ENCODE measurements at places on chromosomes 1 and 21.
A peak's percentile ranks its signal among the peaks of the same experiment; 100 is the strongest.

- no peak for DNase-seq
Observed at GRCh38 chr1:63813829-63814277, 40.0 kb downstream of the ROR1 start.

- DNase-seq: no peak
Observed at GRCh38 chr1:222224156-222224555, 323.7 kb downstream of the HHIPL2 start.

DNA sequence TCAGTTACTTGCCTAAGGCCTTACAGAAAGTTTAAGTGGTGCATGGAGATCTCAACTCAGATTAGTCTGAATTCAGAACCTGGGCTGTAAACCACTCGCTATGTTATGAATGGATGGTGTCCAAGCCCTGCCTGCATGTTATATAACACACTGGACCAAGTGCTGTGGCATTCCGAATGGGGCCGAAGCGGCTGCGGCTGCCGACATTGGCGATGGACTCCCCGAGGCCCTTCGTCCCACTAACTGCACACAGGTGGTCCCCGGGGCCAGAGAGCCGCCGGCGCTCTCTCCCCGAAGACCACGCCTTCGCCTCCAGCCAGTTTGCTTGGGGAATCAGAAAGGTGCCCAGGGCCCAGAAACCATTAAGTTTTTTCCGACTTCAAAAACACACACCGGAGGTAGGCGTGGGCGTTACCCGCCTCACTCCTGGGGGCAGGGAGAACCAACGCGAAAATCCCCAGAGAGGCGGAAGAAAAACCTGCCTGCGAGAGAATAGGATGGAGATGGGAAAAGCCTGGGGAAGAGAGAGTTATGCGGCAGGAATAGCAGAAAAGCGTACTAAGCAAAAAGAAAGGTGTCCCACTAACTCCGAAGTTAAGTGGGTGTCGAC is 579 bp upstream of the TENT5C start:
- no peak for DNase-seq

DNA sequence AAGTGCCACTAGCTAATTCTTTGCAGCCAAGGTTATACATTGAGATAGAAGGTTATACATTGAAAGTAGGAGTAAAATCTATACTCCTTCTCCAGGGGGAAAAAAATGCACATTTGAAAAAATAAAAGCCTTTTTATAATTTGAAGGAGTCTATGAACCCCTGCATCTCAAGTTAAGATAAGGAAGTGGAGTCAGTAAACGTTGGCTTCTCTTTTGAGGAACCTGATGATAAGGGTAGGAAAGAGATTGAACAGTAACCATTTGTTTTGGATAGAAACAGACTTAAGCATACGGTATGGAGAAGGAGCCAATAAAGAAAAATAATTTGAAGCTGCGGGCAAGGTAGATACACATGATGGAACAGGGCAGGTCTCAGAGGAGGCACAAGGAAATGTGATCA is 64.1 kb downstream of the RPAP2 start:
- no peak for DNase-seq

GRCh38 chr1:28457678-28458077 is 48.2 kb upstream of the RCC1 start:
- no peak for DNase-seq

GRCh38 chr21:38311765-38312164 is 55.0 kb downstream of the KCNJ15 start:
- DNase-seq: no peak

GRCh38 chr1:228913626-228914414 is 178.5 kb downstream of the RHOU start:
- DNase-seq: no peak

DNA sequence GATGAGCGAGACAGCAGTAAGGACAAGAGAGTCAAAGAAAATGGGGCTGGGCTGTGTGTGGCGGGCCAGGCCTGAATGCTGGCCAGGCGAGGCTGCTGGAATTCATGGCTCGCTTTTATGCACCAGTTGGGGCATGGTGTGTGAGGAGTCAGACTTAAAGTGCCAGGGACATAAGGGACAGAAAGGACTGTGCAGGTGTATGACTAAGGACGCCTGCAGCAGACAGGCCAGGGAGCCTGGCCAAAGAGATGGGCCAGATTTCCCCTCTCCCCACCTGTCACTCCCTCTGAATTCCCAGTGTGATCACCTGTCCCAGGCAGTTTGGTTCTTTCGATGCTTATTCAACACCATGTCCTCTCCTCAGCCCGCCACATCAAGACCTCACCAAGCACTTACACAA is 16.9 kb upstream of the SMIM12 start:
- no peak for DNase-seq

DNA sequence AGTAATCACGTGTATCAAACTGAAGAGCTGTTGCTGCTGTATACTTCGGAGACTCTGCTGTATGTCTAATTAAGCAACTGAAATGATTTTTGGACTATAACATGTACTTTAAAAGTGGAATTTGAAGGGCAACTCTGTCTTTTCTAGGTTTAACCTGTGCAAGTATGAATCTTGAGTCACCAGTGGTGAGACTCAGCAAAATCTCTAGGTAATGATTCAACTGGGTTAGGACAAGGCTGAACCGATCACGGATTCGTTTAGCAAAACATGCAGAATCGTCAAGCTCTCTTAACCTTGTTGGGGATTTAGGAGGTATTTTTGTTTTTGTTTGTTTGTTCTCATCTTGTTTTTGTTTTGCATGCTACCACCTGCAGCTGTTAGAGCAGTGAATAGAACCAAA is 149.6 kb downstream of the CYYR1 start:
- DNase-seq: no peak

DNA sequence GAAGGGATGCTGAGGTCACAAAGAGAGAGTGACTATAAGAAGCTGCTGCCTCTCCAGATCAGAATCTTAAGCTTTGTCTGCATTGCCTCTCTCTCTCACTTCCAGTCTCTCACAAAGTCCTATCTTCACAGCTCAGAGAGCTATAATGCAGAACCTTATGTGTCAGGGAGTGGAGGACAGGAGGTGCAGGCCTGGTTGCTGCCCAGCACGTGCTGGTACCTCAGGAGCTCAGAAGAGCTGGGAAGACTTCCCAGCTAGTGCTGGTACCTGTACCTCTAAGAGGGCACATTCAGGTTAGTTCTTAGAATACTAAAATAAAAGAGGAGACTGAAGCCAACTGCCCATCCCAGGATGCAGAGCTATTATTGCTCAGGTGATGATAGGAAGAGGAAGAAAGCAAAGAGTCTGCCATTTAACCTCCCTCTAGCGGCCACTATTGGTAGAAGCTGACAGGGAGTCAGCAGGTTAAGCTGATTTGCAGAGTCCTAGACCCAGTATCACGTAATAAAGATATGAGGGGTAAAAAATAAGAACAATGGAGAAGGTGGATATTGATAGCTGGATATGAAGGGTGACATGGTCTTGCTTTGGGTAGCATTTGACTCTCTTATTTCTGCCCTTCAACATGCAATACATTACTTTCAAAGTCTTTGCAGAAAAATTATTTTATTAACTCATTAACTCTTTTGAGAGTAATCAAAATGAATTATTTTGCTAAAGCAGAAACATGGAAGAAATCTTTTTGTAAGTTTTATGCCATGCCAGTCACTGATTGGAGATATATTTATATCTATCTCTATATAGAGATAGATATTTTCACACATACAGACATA is 138.1 kb upstream of the HMCN1 start:
- DNase-seq: no peak

DNA sequence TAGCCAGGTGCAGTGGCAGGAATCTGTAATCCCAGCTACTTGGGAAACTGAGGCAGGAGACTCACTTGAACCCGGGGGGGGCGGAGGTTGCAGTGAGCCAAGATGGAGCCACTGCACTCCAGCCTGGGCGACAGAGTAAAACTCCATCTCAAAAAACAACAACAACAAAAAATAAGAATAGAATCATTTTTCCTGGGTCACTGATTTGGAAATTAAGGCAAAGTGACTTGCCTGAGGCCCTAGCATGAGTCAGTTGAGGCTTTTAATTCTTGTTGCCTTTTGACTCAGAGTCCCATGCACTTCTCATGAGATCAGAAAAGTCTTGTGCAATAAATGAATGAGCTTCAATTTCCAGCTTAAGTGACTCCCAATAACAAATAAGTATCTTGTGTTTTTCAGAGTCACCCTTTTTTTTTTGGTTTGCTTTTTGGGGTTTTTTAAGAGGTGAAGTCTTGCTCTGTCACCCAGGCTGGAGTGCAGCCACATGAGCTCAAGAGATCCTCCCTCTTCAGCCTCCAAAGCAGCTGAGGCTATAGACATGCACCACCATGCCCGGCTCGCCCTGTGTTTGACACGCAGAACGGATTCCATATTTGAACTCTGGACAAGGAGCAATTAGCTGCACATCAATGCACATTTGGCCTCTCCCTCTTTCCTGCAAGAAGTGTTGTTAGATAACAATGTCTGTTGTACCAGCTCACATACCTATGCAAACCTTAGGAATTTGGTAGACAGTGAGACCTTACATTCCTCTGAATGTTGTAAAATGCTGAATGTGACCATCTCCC is 3.4 kb upstream of the PLEKHM2 start:
- peak; percentile 35 for DNase-seq

DNA sequence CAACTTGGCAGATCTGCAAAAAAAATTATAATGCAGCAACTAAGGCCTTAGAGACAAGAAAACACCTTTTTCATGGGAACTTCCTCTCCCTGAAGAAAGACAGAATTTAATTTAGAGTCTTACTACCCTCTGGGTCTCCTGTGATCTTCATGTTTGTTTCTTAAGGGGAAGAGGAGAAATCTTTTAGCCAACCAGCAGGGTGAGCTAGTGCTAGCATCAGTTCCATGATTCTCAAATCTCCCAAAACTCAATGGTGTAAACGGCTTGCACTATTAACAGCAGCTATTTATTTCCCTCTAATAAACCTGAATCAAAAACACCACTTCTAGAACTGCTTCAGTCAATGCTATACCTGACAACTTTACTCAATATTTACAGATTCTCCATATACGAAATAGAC is 3.8 kb downstream of the ZNF644 start:
- DNase-seq: no peak

GRCh38 chr1:207755846-207756693 is 4.2 kb downstream of the CD46 start:
- no peak for DNase-seq

GRCh38 chr1:104341944-104342343 is 592.2 kb downstream of the AMY1C start:
- no peak for DNase-seq

DNA sequence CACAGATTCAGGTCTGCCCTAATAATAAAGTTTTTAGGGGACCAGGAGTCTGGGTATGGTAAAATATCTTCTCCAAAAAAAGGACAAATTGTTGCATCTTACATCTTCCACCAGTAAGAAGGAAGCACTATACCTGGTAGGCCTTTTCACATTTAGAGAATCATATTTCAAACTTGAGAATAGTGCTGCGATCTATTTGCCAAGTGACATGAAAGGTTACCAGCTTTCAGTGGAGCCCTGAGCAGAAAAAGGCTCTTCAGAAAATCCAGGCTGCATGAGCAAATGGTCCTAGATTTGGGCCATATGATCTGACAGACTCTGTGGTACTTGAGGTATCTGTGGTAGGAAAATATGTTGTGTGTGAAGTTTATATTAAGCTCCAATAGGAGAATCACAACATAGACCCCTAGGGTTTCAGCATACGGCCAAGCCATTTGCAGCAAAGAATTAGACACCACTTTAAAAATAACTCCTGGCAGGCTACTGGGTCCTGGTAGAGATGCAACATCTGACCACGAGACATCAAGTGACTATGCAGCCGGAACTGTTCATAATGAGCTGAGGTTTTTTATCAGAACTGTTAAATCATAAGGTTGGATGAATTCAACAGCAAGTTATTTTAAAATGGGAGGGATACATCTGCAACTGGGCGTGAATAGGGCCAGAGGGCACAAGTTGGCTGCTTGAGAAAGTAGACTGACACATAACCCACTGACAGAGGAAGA is 38.6 kb upstream of the CCDC190 start:
- DNase-seq: no peak

DNA sequence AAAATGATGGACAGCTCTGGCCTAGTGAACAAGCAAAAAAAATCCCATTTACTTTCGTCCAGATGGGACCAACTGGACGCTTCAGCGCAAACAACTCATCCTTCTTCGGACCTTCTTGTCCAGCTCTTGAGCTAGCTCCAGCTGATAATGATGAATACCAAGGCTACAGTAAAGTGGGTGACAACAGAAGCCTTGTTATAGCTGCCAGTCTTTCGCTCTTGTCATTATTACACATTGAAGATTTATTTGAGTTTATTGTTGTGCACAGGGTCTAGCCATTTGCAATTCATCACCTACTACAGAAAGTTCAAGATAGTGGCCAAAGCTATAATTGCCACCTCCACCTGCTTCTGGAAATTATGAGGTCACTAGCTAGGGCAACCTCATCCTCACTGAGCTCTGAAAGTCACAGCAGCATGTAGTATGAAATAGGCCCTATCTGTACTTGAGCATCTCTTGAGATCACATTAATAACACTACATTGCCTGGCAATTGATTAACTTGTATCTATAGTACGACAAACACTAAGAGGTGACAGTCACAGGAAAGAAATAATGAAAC is 76.9 kb downstream of the GPATCH2 start:
- no peak for DNase-seq

GRCh38 chr1:110601332-110601731 is 4.8 kb downstream of the KCNA2 start:
- DNase-seq: no peak

GRCh38 chr1:42736152-42736551 is 3.9 kb downstream of the CLDN19 start:
- no peak for DNase-seq

- DNase-seq: no peak
Observed at GRCh38 chr1:105872817-105873216, 1183.7 kb upstream of the PRMT6 start.

DNA sequence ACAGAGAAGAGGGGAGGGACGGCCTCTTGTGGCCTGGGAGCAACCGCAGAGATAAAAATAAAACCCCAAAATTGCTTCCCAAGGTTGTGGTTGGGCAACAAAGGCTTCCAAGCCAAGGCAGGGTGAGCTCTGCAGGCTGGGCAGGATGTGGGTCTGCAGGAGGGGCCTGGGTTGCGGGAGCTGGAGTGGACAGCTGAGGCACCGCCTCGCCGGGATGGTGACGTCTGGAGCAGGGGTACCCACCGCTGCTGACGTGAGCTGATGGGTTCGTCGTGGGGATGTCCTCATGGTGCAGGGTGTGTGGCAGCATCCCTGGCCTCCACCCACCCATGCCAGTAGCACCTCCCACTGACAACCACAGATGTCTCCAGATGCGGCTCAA is 3.7 kb downstream of the AURKAIP1 start:
- no peak for DNase-seq

- DNase-seq: no peak
Observed at GRCh38 chr1:224623743-224624333, 7.7 kb downstream of the CNIH3 start.

GRCh38 chr1:40199126-40199525 is 37.9 kb downstream of the RLF start:
- no peak for DNase-seq

- no peak for DNase-seq
Observed at GRCh38 chr1:202547215-202547614, 163.0 kb downstream of the SYT2 start.

GRCh38 chr1:53593758-53594380 is 134.7 kb downstream of the DMRTB1 start:
- DNase-seq: peak; percentile 84

GRCh38 chr21:45763074-45763473 is 119.5 kb downstream of the PCBP3 start:
- DNase-seq: no peak
